ENCODE measurements at places on chromosomes 2 and 18.

DNA sequence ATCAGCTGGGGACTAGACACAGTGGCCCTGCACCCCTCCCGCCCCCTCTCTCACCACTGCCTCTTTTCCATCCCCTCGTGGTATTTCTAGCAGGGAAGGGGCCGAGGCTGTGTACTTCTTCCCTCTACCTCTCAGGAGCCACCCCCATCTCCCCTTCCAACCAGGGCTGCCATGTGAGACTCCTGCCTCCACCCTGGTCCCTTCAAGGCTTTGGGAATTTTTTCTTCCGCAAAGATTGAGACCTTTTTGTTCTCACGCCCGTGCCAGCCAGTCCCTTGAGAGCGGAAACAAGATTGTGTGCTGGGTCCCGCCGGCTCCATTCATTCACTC is 39.1 kb downstream of the LPIN1 start:
- no peak for DNase-seq

DNA sequence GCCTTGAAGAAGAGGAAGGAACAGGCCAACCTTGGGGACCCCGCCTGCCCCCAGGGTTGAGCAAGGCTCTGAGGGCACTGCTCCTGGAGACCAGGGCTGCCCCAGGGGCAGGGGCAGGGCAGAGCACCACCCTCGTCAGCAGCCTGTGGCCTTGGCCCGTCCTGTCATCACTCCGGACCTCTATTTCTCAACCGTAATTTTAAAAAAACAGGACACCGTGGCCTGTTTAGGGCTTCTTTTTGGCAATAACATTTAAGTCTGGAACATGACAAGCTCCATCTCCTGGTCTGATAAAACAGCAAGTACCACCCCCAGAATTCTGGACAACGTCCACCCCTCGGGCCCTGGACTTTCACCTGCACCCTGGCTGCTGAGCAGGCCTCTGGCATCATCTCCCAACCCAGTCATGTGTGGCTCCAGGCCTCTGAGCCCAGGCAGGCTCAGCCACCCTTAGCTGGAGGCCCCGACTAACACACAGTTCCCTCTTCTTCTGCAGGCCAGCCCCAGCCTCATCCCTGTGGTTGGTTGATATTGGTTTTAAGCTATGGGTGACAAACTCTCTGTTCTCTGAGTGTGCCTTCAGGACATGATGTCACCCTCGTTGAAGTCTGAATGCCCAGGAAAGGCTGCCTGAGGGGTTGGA is 22.6 kb upstream of the ID2 start:
- no peak for DNase-seq

GRCh38 chr18:48543228-48543627 is 4.4 kb downstream of the CTIF start:
- no peak for DNase-seq

DNA sequence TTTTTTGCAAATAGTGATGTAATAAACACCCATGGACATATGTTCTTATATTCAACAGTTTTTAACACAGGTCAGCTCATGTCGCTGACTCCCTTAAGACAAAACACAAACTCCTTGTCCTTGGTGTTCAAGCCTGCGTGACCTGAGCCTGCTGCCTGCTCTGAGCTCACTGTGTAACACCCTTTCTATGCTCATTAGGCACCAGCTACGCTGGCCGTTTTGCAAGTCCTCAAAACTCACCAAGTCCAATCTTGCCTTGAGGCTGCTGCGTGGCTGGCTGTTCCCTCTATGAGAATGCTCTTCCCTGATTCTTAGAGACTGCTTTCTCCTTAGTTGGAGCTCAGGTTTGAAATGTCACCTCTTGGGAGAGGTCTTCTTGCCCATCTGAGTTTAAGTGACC is 100.5 kb upstream of the GLI2 start:
- no peak for DNase-seq

- peak; percentile 42 for DNase-seq
Observed at GRCh38 chr2:196182439-196183171, 11.2 kb upstream of the STK17B start.

DNA sequence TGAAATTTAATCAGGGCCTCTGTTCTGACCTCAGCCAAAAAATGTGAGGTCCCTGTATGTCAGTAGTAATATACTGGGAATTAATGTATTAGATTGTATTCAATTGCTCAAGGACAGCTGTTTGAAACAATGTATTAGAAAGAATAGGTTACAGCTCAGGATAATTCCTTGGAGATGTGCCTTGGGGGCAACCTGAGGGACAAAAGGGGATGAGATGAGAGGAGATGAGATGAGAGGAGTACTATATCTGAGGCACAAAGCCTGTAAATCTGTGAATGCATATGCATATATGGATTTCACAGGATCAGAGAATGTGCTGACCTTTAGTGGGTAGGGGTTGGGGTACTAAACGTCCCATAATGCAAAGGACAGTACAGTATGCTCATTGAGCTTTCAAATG is 80.9 kb downstream of the NRXN1 start:
- no peak for DNase-seq

DNA sequence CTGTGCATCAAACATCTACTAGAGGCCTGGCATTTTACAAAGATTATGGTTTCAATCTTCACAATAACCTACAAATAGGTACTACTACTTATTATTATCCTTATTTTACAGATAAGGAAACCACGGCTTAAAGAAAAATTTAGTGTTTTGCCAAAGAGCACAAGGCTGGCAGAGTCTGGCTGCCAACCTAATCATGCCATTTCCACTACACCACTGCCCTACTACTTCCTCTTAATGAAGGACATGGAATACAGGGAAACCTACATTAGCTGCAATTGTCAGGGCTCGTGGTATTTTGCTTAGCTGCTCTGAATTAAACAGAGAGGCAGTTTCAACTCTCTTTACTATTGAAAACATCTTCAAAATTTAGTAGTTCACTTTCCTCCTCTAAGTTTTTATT is 5.9 kb downstream of the MBOAT2 start:
- DNase-seq: no peak

GRCh38 chr2:86000938-86001312 is 104.8 kb downstream of the POLR1A start:
- no peak for DNase-seq

- no peak for DNase-seq
Observed at GRCh38 chr2:118145207-118145606, 56.9 kb downstream of the INSIG2 start.

DNA sequence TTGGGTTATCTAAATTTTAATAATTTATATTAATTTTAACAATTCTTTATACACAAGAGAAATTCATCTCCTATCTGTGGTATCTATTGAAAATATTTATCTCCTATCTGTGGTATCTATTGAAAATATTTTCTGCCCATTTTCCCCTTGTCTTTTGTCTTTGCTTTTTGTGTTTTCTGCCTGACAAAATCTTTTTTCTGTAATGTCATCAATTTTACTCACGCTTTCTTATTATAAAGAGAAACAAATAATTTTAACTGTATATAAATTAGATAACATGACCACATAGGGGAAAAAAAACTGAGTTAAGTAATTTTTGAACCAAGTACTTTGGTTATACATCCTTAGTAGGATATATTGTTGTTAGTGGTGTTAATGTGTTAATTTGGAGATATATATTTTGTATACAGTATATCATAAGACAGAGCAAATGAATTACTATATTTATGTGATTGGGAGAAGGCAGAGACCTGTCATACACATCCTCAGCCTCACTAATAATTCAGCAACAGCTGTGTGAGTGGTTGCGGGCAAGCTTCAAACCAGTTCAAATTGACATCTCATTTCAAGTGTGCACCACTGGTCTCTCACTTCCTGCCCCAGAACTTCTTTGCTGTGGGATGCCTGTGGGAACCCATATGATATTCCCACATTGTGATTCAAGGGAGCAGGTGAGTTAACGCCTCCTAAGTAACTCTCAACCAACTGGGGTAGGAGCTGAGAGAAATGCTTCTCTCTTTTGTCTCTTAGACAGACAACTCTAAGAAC is 292.4 kb downstream of the SP3 start:
- DNase-seq: no peak

DNA sequence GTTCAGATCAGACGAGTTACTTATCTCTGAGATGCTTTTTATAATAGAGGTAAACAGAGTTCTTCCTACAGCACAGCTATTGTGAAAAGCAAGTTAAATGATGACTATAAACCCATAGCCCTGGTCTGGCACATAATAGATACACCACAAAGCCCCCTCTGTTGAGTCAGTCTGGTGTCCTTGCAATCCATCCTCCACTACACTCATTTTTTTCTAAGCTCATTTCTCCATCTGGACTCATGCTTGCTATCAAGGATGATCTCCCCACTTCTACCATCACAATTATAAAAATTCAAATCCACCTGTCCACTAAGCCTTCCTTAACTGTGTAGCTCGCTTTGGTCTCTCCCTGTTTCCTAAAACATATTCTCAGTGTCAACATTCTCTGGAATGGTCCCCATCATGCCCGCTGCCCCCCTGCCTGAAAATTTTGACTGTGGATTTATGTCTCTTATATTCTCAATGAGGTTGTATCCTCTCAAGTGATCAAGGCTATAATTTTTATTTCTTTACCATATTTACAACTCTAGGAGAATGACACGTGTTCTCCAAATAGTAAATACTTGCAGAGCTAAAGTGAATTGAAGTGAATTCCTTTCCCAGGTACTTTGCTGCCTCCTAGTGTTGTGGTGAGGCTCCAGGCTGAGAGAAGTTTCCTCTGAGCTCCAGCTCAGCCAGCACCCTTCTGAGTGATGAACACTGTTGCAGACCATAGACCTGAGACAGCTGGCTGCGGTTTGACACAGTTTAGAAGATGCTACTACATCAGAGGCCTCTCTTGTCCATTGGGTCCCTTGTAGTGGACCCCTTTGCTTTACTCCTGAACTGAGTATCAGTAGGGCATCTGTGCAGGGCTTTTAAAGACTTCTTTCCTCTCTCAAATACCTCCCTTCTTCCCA is 108.7 kb downstream of the DPP10 start:
- peak; percentile 61 for DNase-seq

Measured in NAMALWA (cell line).